Lower lobe of right lung (tissue), 2 donors: ENCODE measurements at places on chromosomes 7 and 10. TPM values are rescaled to one million over a fixed set of nuclear protein-coding genes. Genes with fewer than 3 reads are reported as not detected.

- DNase-seq, result no peak
- no peaks in the 10 kb centered on the region for H3K27me3 ChIP-seq
- no peaks in the 10 kb centered on the region for H3K36me3 ChIP-seq
- no peak overlapping the region for H3K4me3 ChIP-seq
Observed at GRCh38 chr10:82278401-82279182, 403.6 kb downstream of the NRG3 start.

GRCh38 chr10:113241599-113242360, 291.7 kb downstream of the TCF7L2 start:
- no peak overlapping the region for H3K27ac ChIP-seq
- H3K27me3 ChIP-seq, result no peaks in the 10 kb centered on the region
- H3K36me3 ChIP-seq, result no peaks in the 10 kb centered on the region

DNA sequence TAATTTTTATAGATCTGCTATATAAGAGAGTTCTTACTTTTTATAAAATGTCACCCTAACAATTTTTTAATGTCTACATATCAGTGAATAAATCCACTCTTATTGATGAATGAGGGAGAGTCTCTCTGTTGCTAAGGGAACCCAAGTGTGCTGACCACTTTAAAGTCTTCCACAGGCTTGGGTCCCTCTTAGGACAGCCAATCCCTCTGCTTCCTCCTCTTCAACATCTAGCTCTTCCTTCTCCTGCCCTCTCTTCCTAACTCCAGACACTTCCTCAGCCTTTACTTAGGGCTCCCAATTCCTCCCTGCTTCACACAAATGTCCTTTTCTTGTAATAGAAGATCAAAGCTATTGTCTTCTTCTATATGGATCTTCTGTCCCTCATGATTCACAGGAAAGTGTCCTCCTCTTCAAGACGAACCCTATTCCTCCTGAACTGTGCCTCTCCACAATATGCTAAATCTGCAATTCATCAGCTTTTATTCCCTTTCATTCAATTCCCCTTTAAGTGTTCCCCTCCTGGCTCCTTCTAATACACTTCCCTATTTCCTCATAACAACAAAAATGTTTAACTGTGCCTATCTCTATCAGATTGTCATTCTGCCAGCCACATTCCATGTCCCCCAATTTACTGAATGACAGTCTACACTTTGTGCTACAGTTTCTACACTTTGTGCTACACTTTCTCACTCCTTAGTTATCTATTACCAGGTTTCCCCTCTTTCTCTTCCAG, 37.7 kb downstream of the CDK6 start:
- H3K4me1 ChIP-seq, result peaks cover 38% of the 10 kb centered on the region
- no peak for DNase-seq
- no peak overlapping the region for H3K4me3 ChIP-seq
- H3K27me3 ChIP-seq, result no peaks in the 10 kb centered on the region
- H3K27ac ChIP-seq, result no peak overlapping the region
- H3K36me3 ChIP-seq, result no peaks in the 10 kb centered on the region

DNA sequence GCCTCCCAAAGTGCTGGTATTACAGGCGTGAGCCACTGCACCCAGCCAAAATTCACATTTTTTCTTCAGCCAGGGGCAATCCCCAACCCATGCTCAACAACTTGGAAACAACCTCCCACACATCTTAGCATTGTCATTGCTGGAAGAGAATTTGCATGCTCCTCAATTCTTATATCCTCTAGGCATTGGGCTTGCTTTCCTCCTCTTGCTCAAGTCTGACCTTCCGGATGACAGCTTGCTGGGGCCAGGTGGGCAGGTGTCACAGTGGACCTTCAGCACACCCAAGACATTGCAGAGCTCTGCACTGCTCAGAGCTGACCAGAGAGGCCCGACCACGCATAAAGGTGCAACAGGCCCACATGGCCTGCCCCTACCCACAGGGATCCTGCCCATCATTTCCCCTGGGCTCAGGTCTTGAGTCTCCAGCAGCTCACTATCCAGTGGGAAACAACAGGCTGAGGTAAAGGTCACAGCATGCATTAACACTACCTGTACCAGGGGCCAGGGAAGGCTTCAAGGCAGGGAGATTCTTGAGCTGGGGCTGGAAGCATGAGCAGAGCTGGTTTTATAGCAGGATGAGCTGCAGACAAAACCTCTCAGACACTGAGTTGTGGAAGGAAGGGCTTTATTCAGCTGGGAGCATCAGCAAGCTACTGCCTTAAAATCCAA, 6.8 kb upstream of the GPR15LG start:
- no peak for DNase-seq
- no peaks in the 10 kb centered on the region for H3K4me1 ChIP-seq
- H3K27me3 ChIP-seq, result peaks cover 4% of the 10 kb centered on the region
- no peak overlapping the region for H3K27ac ChIP-seq
- no peak overlapping the region for H3K4me3 ChIP-seq

DNA sequence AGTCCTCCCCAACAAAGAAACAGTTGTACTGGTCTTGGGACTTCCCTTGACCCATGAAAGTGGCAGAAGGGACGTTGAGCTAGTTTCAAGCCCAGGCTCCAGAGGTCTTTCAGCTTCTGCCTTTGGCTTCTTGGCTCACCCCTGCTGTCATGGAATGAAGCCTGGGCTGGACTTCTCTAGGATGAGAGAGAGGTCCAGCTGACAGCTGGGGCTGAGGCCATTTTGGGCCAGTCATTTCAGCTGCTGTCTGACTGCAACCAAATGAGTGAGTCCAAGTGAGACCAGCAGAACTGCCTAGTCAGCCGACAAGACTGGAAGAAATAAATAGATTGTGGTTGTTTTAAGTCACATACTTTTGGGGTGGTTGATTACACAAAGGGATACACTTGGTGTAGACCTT, 76.6 kb downstream of the TMEM178B start:
- DNase-seq, result no peak
- H3K4me1 ChIP-seq, result no peaks in the 10 kb centered on the region
- no peaks in the 10 kb centered on the region for H3K27me3 ChIP-seq

DNA sequence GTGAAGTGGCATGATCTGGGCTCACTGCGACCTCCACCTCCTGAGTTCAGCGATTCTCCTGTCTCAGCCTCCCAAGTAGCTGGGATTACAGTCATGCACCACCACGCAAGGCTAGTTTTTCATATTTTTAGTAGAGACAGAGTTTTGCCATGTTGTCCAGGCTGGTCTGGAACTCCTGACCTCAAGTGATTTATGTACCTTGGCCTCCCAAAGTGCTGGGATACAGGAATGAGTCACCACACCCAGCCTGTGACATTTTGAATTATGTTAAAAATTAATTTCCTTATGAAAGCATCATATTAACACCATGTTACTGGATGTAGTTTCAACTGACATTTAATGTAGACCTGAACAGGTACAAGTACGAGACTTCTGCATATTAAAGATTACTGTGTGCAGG, 24.3 kb downstream of the ABCB4 start:
- no peaks in the 10 kb centered on the region for H3K27me3 ChIP-seq
- no peaks in the 10 kb centered on the region for H3K36me3 ChIP-seq
- no peak overlapping the region for H3K4me3 ChIP-seq
- H3K4me1 ChIP-seq, result no peaks in the 10 kb centered on the region
- H3K27ac ChIP-seq, result no peak overlapping the region

GRCh38 chr7:1724118-1724910, 54.2 kb downstream of the ELFN1 start:
- H3K4me3 ChIP-seq, result no peak overlapping the region
- H3K36me3 ChIP-seq, result no peaks in the 10 kb centered on the region
- H3K27me3 ChIP-seq, result peaks cover 15% of the 10 kb centered on the region
- no peak for DNase-seq

GRCh38 chr10:132189810-132190422, 3.2 kb downstream of the DPYSL4 start:
- no peak overlapping the region for H3K27ac ChIP-seq
- peaks cover 40% of the 10 kb centered on the region for H3K27me3 ChIP-seq
- no peaks in the 10 kb centered on the region for H3K36me3 ChIP-seq
- no peak for DNase-seq
- peaks cover 17% of the 10 kb centered on the region for H3K4me1 ChIP-seq
- no peak overlapping the region for H3K4me3 ChIP-seq

DNA sequence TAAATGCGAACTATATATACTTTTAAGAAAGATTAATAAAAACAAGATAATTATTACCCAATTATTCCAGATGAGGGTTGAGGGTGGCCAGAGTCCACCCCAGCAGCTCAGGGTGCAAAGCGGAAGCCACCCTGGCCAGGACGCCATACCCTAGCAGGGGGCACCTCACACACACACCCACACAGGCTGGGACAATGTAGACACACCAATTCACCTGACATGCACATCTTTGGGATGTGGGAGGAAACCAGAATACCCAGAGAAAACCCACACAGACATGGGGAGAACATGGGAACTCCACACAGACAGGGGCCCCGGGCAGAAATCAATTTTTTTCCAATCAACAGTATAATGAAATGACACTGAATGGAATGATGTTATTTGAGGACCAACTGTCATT, 86.0 kb downstream of the RTKN2 start:
- DNase-seq, result no peak
- H3K27me3 ChIP-seq, result no peaks in the 10 kb centered on the region
- H3K36me3 ChIP-seq, result no peaks in the 10 kb centered on the region
- no peaks in the 10 kb centered on the region for H3K4me1 ChIP-seq
- no peak overlapping the region for H3K4me3 ChIP-seq

DNA sequence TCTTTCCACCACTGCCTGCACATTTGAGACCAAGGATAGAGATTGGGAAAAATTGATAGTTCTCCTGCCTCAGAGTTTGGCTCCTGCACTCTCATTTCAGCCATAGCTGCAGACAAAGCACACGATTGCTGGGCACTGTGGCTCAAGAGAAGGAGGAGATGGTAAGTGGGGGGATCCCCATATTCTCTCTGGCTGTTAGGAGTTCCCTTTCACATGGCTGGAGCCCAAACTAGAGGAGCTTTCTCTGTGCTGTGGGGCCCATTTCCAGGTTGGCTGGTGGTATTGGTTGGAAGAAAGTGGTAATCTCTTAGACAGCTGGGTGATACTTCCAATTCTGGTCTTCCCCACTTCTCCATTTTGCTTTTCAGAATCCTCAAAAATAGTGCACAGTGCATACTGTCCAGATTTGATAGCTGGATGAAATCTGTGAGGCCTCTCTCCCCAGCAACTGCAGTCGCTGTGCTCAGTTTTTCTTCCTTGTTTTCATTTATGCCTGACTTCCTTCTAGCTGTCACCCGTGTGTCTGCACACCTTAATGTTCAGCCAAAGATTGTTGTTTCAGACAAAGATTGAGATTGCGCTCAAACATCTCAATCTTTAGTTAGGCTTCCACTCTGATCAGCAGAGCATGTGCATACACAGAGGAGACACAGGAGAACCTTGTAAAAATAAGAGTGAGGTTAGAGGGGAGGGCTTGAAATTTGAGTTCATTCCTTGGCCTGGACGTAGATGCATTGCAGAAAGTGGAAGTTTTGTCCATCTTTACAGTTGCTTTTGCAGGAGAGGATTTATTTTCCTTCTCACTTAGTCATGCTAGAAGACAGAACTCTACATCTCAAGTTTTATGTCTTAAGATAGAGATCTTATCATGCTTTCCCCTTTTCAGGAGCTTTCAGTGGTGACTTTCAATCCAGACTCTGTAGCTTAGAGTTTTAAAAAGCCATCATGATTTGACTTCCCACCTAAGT, 28.6 kb downstream of the RABGEF1 start:
- peaks cover 19% of the 10 kb centered on the region for H3K4me1 ChIP-seq
- DNase-seq, result no peak
- no peaks in the 10 kb centered on the region for H3K27me3 ChIP-seq
- peaks cover 19% of the 10 kb centered on the region for H3K36me3 ChIP-seq
- H3K4me3 ChIP-seq, result no peak overlapping the region

- H3K36me3 ChIP-seq, result no peaks in the 10 kb centered on the region
- no peak overlapping the region for H3K4me3 ChIP-seq
- no peak for DNase-seq
- H3K27ac ChIP-seq, result no peak overlapping the region
- peaks cover 32% of the 10 kb centered on the region for H3K4me1 ChIP-seq
- no peaks in the 10 kb centered on the region for H3K27me3 ChIP-seq
Observed at GRCh38 chr10:35364808-35365207, 28.5 kb downstream of the CCNY start.

DNA sequence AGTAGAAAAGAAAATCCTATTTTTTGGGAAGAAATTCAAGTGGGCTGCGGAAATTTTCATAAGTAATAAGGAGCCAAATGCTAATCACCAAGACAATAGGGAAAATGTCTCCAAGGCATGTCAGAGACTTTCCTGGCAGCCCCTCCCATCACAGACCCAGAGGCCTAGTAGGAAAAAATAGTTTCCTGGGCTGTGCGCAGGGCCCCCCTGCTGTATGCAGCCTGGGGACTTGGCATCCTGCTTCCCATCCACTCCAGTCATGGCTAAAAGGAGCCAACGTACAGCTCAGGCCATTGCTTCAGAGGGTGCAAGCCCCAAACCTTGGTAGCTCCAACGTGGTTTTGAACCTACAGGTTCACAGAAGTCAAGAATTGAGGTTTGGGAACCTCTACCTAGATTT, 12.8 kb upstream of the POT1 start:
- H3K27ac ChIP-seq, result no peak overlapping the region
- no peaks in the 10 kb centered on the region for H3K4me1 ChIP-seq
- DNase-seq, result no peak
- no peaks in the 10 kb centered on the region for H3K36me3 ChIP-seq
- no peaks in the 10 kb centered on the region for H3K27me3 ChIP-seq

GRCh38 chr7:97580205-97580604, 151.7 kb upstream of the TAC1 start:
- no peak overlapping the region for H3K4me3 ChIP-seq
- no peak overlapping the region for H3K27ac ChIP-seq

GRCh38 chr7:158113321-158114025, 474.1 kb downstream of the PTPRN2 start:
- H3K4me3 ChIP-seq, result no peak overlapping the region
- no peak for DNase-seq
- no peaks in the 10 kb centered on the region for H3K4me1 ChIP-seq
- H3K27ac ChIP-seq, result no peak overlapping the region
- H3K36me3 ChIP-seq, result no peaks in the 10 kb centered on the region
- H3K27me3 ChIP-seq, result no peaks in the 10 kb centered on the region

GRCh38 chr10:8043569-8044306, 10.8 kb upstream of the GATA3 start:
- no peak overlapping the region for H3K27ac ChIP-seq
- H3K4me3 ChIP-seq, result no peak overlapping the region
- H3K36me3 ChIP-seq, result no peaks in the 10 kb centered on the region
- peaks cover 20% of the 10 kb centered on the region for H3K4me1 ChIP-seq
- DNase-seq, result no peak

Gene CC2D2B
- 1.6 TPM for total RNA-seq

Gene IKZF1
- 61.9 TPM for total RNA-seq

Gene SFRP4
- 4.8 TPM for total RNA-seq

Gene GRM3
- total RNA-seq, result not detected

Gene ABCB1
- total RNA-seq, result 4.3 TPM

Gene CYP2C8
- total RNA-seq, result 0.92 TPM

Gene CYP2C9
- 0.38 TPM for total RNA-seq
